ENCODE measurements at places on chromosomes 6 and 20. TPM values are rescaled to one million over a fixed set of nuclear protein-coding genes. Genes with fewer than 3 reads are reported as not detected.

The SIRPD gene
- not detected for total RNA-seq

The TP53TG5 gene
- total RNA-seq, result not detected

The ZC2HC1B gene
- total RNA-seq, result not detected

The IMPG1 gene
- total RNA-seq, result not detected

The RNF146 gene
- total RNA-seq, result 39.4 TPM

The NRN1 gene
- not detected for total RNA-seq

The PRL gene
- not detected for total RNA-seq

The KCNK16 gene
- not detected for total RNA-seq

The FILIP1 gene
- total RNA-seq, result 4.0 TPM

The SALL4 gene
- 13.2 TPM for total RNA-seq

The GLP1R gene
- total RNA-seq, result not detected

The LY6G6F gene
- not detected for total RNA-seq

The ELOVL2 gene
- total RNA-seq, result 0.18 TPM

The COL9A3 gene
- 3.6 TPM for total RNA-seq

The COL11A2 gene
- total RNA-seq, result 0.54 TPM

The LRP11 gene
- 8.7 TPM for total RNA-seq

The UST gene
- 37.1 TPM for total RNA-seq

The SLC35B2 gene
- 35.2 TPM for total RNA-seq

The SNAP25 gene
- 1.6 TPM for total RNA-seq

The ENPP5 gene
- 5.1 TPM for total RNA-seq

The CST1 gene
- not detected for total RNA-seq

The GSTA2 gene
- total RNA-seq, result 41.0 TPM

The HLA-DMB gene
- total RNA-seq, result 199 TPM

The DSP gene
- total RNA-seq, result 163 TPM

The EYS gene
- total RNA-seq, result 0.35 TPM

The HLA-DQB1 gene
- not detected for total RNA-seq

The CLPSL2 gene
- not detected for total RNA-seq

The CAGE1 gene
- not detected for total RNA-seq

Measured in Peyer's patch (tissue), 4 donors.